ENCODE measurements at places on chromosomes 7 and 10. TPM values are rescaled to one million over a fixed set of nuclear protein-coding genes. Genes with fewer than 3 reads are reported as not detected.

The CYP3A4 gene
- total RNA-seq, result not detected

The INSYN2A gene
- under 0.01 TPM for total RNA-seq

DNA sequence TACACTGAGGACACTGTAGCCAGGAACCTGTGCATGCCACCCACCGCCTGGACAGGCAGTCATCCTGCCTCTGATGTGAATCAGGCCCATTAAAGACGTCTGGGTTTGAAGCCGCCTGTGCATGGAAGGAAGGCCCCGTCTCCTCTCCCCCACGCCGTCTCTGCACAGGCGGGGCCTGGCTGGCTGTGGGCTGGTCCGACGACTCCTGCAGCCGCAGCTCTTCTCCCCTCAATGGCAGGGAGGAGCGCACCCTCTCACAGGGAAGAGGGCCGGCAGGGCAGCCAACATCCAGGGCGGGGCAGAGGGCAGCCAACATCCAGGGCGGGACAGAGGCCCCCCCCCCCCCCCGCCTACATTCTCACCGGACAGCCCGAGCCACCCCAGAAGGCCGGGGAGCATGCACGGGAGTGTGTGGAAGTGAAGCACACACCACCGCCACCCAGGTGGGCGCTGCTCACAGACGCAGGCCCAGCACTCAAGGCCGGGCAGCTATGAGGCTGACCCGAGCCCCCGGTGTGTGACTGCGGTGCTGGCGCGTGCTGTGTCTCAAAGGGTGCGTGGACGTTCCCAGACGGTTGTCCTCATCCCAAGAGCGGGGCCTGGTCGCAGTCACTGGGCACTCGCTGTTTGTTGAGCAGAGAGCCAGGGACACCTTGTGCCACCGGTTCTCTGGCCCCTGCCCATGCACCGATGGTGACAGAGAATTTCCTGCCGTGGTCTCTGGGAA lies 19.1 kb downstream of the DPYSL4 start:
- no peak for DNase-seq

The FBXL13 gene
- total RNA-seq, result 1.3 TPM

DNA sequence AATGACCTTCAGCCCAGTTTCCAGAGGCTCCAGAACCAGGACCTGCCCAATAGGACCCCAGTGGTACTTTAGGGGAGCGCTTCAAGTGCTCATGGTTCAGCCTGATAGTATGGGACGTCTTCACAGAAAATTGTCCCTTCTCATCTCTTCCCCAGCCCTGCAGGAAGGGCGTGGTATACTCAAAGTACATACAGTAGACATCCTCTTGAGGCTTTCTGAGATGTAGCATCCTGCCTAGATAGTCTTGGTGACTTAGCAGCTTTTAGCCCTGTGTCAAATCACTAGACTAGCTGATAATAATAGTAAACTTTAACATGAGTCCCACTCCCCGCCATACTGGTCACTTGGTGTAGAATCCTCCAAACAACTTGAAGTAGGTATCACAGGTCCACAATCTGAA lies 193.2 kb downstream of the CYP26A1 start:
- DNase-seq, result no peak

- no peak for DNase-seq
These were observed 42.9 kb downstream of the PAX2 start for GRCh38 chr10:100788002-100788903.

DNA sequence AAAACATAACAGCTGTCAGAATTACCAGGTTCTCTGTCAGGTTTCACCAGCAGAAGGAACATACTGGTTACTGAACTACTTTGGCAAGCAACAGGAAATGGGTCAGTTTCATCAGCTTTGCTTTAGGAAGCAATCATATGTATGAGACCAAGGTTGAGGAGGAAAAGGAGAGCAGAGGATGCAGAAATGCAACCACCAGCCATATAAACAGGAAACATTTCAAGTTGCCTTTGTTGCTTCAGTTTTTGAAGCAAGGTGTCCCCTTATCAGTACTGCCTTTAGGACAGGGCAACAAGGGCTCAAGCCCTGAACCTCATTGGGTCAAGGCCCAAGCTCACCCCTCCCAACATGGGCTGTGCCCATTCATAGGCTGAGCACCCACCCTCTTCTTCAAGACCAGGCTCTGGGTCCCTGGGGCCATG lies 10.2 kb downstream of the HIPK2 start:
- peak; percentile 36 for DNase-seq

GRCh38 chr7:96331233-96331632 lies 9.3 kb upstream of the SLC25A13 start:
- DNase-seq, result no peak

DNA sequence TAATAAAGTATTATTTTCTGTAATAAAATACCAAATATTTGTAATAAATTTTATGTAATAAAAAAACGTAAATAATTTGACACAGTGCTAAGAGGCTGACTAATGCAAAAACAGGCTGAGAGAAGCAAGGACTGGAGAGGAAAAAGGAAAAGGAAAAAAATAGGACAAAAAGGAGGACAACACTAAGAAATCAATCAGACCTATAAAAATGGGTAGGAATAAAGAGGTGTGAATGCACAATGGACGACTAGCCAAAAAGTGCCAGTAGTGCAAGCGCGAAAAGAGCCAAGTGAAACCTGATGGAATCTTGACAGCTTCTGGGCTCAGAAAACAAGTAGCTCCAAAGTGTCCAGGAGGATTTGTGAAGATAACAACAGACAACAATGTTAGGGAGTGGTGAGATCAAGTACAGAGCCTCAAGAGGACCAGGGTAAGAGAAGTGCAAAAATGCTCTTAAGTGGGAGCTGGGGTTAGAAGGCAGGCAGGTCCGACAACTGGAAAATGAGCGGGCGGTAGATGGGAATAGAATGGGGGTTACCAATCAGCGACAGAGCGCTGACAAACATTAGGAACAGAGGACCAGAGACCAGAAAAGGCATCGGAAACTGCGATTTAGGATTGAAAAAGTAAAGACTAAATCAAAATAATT lies 1.2 kb downstream of the BRAF start:
- DNase-seq, result no peak

The NACAD gene
- 0.27 TPM for total RNA-seq

DNA sequence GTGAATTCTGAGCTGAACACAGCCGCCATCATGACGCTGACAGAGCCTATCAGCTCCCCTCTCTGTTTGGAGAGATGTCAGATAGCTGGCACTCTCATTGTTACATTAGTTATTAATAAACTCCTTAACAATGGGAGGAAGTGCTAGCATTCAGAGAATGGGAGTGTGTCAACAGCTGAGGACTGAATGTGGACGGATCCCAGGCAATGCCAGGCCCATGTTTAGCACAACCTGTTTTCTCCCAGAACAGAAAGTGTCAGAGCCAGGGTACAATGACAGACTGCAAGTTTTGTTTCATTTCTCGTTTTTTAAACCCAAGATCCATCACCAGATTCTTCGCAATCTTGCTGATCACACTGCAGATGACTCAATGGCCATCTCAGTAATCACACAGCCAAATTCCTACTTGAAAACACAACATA lies 99.6 kb downstream of the PRPF18 start:
- no peak for DNase-seq
